ENCODE measurements at places on chromosomes 6 and 20.
A peak's percentile ranks its signal among the peaks of the same experiment; 100 is the strongest.

DNA sequence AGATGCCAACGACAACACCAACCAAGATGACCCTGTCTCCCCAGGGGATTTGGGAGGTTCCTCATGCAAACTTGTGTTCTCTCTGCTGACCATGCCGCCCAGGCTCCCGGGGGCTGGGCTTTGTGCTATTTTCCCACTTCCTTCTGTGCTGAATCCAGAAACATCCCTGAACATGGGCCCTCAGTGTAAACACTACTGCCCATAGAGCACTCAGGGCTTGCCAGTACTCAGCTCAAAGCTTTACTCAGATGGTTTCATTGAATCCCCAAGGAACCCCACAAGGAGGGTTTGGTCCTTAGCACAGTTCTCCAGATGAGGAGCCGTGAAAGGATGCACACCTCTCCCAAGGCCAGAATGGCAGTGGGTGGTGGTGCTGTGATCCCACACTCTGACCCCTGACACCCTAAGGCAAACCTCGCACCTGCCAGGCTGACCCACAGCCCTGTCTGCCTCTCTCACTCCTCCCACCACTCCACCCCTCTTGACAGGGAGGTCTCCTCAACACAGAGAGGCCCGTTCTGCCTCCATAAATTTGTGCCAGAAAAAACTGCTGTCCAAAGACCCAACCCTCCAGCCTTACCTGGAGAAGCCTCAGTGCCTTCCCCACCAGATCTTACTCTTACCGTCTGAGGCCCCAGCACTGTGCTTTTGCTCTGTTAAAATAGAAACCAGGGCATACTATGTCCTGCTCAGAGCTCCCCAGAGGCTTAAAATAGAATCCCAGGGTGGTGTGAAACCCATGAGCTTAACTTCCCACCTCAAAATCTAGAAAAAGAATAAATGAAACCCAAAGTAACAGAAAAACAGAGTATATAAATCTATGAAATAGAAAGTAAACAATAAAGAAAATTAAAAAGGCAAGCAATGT lies 283.0 kb upstream of the CDH4 start:
- DNase-seq: no peak

GRCh38 chr6:129032602-129033001 lies 149.7 kb downstream of the LAMA2 start:
- DNase-seq: no peak

DNA sequence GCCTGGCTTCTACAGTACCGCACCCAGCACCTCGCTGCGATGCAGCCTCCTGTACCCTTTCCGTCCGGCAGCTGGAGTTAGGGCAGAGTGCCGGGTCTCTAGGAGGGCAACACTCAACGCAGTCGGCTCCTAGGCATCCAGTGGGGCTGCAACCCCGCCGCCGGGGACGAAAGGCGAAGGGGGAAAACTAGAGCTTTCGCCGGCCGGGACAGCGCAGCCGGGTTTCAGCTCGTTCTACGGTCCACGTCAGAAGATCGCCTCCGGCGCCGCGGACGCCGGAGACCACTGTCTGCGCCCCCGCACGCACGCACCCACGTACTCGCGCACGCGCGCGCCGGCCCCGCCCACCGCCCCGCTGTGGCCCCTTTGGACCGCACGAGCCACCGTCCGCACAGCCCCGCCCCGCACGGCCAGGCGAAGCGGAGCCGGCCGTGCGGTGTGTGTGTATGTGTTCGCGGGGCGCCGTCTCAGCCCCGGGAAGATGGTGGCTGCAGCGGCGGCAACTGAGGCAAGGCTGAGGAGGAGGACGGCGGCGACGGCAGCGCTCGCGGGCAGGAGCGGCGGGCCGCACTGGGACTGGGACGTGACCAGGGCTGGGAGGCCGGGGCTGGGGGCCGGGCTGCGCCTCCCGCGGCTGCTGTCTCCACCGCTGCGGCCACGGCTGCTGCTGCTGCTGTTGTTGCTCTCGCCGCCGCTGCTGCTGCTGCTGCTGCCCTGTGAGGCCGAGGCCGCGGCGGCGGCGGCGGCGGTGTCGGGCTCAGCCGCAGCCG lies at the start of gene ATRN:
TSS of gene ATRN (plus strand) at position 392 of the 770 bp plus-strand sequence. CDS start at position 482, 90 bp downstream.
- peak; percentile 85 for DNase-seq

DNA sequence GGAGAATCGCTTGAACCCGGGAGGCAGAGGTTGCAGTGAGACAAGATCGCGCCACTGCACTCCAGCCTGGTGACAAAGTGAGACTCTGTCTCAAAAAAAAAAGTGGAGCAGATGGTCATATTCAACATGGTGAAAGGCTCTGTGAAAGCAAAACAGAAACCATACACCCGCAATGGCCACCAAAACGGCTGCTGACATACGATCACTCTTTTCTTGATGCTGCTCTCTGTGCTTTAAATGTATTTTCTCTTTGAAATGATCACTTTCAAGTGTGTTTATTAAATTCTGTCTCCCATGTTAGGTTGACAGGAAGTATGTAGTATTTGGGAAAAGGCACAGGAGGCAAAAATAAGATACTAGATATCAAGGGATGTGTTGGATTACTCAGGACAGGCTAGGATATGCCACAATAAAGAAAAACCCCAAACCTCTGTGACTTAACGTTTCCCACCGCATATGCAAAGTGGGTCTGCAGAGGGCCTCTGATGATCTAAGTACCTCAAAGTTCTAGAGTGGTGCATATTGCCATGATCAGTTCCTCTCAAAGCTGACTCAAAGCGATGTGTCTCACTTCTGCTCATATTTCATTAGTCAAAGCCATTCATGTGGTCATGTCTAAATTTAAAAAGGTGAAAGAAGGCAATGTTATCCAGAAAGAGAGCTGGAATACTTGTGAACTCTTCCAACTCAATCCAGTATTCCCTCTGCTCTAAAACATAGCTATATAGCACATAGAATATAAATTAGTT lies 155.1 kb upstream of the SOX4 start:
- DNase-seq: no peak

DNA sequence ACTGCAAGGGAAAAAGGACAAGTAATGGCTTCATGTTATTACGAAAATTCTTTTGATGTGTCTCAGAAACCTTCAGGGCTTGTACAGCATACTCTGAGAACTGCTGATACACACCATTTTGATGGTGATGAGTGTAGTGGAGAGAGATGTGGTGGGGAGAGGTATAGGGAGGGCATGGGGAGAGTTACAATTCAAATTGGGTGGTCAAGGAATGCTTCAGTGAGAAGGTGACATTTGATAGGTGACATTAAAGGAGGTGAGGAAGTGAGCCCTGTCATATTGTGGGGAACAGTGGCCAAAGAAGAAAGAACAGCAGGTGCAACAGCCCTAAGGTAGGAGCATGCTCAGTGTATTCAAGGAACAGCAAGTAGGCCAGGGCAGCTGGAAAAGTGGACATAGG lies 318.9 kb downstream of the CLIC5 start:
- no peak for DNase-seq

DNA sequence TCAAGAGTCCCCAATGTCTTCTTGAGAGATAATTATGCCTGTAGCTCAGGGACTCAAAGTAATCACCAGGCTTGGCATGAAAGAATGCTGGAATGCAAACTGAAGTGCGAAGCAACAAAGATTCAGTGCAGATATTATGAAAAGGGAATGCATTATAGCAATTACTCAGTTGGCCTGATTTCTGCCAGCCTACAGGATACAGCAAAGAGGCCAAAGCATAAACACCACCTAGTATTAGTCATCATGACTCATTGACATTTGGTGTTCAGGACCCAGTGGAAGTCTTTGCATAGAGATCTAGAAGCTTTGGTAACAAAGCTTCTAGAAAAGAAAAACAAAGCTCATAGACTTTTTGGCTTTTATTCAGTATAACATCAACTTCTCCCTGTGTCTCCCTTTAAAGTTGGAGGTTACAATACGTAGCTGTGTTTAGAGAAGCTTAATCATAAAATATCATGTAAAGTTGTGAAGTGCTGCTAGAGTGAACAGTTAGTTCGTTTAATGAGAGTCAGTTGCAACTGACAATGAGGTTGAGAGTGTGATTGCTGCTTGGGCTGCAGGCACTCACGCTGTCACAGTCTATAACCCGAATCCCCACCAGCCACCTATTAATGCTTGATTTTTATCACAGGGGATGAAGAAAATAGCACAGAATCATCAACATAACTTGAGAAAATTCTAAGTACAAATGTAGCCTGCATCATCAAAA lies 932.7 kb downstream of the TFAP2A start:
- peak; percentile 33 for DNase-seq

DNA sequence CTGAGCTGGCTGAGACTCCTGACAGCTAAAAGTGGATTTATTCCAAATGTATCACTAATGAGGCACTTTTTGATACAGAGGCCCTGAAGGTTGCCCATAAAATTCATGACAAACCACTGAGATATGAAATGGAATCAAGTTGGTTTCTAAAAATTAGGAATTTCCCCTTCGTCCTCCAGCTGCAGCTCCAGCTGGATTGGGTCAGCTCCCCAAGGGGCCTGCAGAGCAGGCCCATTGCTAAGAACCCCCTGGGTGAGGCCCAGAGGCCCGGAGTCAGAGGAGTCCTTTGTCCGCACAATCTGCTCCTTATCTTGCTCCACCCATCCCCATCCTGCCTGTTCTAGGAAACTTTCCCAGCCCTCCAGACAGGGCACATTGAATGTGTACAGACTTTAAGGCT lies 163.5 kb upstream of the TOP1 start:
- no peak for DNase-seq

GRCh38 chr6:170058878-170059485 lies 231.9 kb downstream of the DLL1 start:
- DNase-seq: no peak

GRCh38 chr6:52588710-52589091 lies 11.8 kb upstream of the TRAM2 start:
- no peak for DNase-seq

GRCh38 chr6:145830612-145831011 lies 16.0 kb upstream of the FBXO30 start:
- no peak for DNase-seq

GRCh38 chr20:53800883-53801604 lies 207.4 kb upstream of the ZNF217 start:
- no peak for DNase-seq

- no peak for DNase-seq
These were observed 1340.0 kb upstream of the MAP3K7 start for GRCh38 chr6:91926827-91927226.

- DNase-seq: no peak
These were observed 2.5 kb upstream of the RAET1G start for GRCh38 chr6:149925253-149925973.

- no peak for DNase-seq
These were observed 31.8 kb downstream of the FITM2 start for GRCh38 chr20:44279228-44279627.

DNA sequence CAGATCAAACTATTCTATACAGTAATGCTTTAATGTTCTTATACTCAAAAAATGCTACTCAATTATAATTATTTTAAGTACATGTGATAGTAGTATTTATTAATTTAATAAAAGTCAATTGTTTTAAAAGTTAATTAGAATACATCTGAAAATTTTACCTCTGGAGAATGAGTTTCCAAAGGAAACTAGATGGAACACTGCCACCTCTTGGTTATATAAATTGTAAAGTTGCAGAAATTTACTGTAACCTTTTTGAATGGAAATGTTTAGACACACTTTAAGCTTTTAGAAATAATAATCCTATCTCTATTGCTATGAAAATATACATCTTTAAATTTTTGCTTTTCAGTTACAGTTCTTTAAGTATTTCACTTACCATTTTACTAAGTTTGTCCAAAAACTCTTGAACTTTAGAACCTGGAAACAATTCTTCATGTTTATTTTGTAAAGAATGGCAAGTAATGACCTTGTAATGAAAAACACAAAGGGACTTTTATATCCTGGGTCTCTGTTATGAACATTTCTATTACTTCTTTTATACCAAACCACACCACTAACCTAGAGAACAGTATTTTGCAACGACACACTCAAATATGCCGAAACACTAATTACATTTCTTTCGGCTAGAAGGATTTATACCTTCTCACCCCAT lies 10.9 kb upstream of the BMP5 start:
- DNase-seq: peak; percentile 57

GRCh38 chr20:17061715-17062114 lies 165.1 kb upstream of the PCSK2 start:
- no peak for DNase-seq

- no peak for DNase-seq
These were observed 139.5 kb upstream of the TCF21 start for GRCh38 chr6:133749427-133749826.

DNA sequence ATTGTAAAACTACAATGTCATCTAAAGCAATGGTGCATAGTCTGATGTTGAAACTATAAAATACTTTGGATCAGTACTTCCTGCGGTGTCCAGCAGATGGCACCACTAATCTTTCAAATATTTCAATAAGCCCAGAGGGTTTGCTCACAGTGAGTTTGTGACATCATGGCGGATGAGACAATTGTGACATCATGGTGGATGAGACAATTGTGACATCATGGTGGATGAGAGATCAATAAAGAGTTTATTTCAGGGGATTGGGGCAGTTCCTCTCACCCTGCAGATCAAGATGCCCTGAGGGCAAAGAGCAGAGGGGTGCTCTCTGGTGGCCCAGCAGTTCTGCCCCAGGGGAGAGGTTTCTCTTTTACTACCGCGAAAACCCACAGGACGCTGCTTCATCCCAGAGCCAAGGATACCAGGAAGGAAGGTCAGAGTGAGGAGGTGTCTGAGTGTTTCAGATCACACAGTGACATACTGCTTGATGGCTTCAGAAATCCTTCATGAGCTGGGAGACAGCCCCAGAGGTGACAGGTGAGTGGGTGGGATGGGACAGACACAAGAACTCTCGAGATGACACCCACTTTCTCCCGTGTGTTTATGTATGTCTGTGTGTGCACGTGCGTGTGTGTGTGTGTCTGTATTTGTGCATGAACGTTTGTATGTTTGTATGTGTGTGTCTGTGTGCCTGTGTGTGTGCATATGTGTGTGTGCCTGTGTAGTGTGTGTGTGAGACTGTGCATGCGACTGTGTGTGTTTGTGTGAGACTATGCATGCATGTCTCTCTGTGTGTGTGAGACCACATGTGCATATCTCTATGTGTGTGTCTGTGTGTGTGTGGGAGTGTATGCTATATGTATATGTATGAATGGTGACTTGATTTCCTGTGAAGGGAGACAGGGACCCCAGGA lies 7.3 kb upstream of the ULBP2 start:
- peak; percentile 49 for DNase-seq

DNA sequence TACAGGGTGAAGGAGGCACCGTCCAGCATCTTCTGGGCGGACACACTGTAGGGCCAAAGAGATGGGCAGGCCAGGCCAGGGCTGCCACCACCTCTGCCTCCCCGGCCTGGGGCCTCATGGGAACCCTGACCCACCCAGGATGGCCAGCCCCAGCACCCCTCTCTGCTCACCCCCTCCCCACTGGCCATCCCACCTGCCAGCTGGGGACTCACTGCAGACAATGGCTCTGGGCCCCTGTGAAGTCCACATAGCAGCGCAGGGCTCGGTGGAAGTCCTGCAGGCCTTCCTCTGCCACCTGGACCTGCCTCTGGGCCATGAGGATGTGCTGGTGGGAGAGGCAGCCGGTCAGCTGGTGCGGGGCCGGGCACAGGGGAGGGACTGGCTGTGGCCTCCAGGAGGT lies 3.6 kb upstream of the C20orf144 start:
- DNase-seq: no peak

- no peak for DNase-seq
These were observed 438.4 kb upstream of the FLRT3 start for GRCh38 chr20:14775778-14776177.

Measured in NCI-H2227 treated with DMSO at 0.1 percent for 48 hours (cell line).